H7 (cell line): ENCODE measurements at places on chromosomes 7 and 10. TPM values are rescaled to one million over a fixed set of nuclear protein-coding genes. Genes with fewer than 3 reads are reported as not detected.
A peak's percentile ranks its signal among the peaks of the same experiment; 100 is the strongest.

Gene ZNF365
- not detected in 2 replicates for total RNA-seq

Gene TRIM74
- not detected in 2 replicates for total RNA-seq

Gene AMZ1
- 0.07 TPM in 1 of 2 replicates, not detected in the other for total RNA-seq

Gene CYP26C1
- 0.26 and 0.28 TPM in 2 replicates for total RNA-seq

Gene PSTK
- total RNA-seq = 6.1 and 7.8 TPM in 2 replicates

Gene UCN3
- total RNA-seq = not detected in 2 replicates

Gene GCC1
- total RNA-seq = 8.9 and 9.6 TPM in 2 replicates

Gene LEP
- not detected in 2 replicates for total RNA-seq

Gene VSTM4
- total RNA-seq = 0.31 and 0.44 TPM in 2 replicates

Gene ASIC3
- 1.4 and 1.6 TPM in 2 replicates for total RNA-seq

Gene AKR1C2
- 0.11 TPM in 1 of 2 replicates, not detected in the other for total RNA-seq

GRCh38 chr10:66837990-66838389 lies 87.8 kb upstream of the LRRTM3 start:
- DNase-seq = no peak

DNA sequence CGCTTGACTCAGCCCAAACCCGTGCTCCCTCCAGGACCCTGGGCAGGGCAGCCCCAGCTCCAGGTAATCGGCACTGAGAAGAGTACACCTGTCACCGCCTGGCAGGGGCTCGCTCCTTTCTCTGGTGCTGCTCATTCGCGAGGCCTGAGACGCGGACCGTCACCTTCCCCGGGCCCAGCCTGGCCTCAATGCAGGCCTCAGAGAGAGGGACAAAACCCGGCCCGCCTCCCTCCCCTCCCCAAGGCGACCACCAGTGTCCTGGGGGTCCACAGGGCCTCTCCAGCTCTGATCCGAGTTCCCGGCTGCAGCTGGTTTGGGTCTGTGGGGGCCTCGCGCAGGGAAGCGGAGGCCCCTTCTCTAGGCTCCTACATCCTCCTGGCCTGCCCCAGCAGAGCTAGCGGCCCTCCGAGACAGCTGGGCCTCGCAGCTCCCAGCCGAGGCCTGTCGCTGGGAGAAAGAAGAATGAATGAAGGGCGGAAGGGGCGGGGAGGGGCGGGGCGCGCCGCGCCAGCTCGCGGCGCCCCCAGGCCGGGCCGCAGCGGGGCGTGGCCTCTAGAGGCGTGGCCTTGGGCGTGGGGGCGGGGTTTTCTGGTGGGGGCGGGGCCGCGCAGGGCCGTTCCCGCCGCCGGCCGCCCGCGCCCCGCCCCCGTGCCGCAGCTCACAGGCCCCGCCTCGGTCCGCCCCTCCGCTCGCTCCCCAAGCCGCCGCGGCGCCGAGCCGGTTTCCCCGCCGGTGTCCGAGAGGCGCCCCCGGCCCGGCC lies at the start of gene LIMK1:
TSS of gene LIMK1 (plus strand) at position 688 of the 760 bp plus-strand sequence. CDS start 187 bp downstream, outside the sequence.
- peak; percentile 99 for DNase-seq

GRCh38 chr10:14423111-14423744 lies 92.5 kb upstream of the FRMD4A start:
- no peak for DNase-seq

DNA sequence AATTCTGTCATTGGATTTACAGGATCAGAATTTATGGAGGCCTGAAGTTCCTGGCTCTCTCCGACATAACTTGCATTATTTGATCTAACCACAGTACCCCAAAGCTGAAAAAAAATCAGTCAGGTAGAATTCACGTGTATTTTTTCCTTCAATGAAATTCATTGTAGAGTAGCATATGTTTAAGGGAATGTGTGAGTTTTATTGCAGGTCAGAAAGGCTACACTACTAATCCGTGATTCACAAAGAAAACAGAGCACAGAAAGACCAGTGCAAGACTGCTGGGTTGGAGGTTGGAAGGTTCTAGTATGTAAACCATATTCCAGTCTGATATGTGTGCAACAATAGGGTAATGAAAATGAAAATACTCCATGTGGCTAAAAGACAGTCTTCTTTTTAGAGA lies 247.0 kb upstream of the FERD3L start:
- DNase-seq = no peak

DNA sequence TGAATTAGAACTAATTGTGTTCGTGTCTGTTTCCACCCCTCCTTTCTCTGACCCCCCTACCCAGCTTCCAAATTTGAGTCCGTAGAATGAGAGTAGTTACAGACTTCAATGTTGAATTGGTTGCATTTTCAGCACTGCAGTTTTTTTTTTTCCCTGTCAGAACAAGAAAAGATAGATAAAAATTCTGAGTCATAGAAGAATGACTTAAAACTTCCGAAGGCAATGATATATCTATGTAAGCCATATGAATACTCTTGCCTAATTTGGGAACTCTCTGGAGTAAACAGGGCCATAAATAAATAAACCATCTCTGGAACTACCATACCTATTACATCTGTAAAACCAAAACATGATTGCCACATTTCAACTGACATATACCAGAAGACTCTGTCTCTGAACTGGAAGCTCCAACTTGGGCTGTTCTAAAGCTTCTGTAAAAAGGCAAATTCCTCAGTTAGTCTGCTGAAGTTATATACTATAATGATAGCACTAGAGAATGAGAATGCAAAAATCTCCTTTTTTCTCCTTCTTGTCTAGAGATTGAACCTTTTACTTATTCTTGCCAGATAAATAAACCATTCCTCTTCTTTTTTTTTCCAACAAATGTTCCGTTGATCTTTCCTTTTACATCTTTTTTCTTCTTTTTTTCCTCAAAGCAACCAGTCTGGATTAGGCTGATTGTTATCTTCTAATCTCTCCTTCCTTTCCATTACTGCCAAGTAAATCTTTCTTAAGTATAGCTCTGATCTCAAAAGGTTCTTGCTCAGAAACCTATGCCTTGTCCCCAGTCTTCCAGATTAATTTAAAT lies 23.5 kb downstream of the VCL start:
- DNase-seq = no peak

- DNase-seq = no peak
Measured at GRCh38 chr7:47738563-47739166, 156.8 kb upstream of the TNS3 start.

GRCh38 chr10:29470843-29471543 lies 163.8 kb downstream of the SVIL start:
- DNase-seq = no peak

GRCh38 chr10:33863352-33863751 lies 528.9 kb upstream of the NRP1 start:
- no peak for DNase-seq

DNA sequence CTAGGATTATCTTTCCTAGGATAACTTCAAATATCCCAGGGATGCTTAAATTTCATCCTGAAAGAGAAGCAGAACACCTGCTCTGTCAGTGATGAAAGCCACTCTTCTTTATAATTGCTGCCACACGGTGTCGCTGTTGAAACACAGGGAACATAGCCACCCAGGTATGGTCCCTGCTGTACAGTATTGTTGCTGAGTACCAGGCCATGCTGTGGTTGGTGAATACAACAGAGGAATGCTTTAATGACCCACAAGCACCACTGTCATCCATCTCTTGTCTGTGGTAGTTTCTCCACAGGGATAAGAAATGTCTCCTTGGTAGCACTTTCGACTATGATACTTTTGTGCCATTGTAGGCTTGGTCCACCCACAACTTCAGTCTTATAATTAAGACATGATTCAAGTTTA lies 70.6 kb upstream of the STARD3NL start:
- peak; percentile 33 for DNase-seq

DNA sequence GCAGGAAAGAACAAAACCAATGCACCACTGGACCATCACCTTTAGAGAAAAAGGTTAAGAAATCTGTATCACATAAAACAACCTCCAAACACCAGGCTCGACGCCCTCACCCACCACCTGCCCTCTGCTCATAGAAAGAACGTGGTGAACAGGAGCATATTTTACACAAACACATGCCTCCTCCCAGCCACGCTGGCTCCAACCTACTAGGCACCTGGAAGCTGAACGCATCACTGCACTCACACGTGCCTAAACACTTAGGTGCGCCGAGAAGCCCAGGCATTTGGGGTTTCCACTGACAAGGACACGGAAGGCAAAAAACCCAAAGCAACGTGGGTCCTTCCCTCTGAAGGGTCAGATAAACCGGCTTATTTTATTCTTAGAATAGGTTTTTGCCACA lies 56.0 kb downstream of the PTPRN2 start:
- peak; percentile 31 for DNase-seq

DNA sequence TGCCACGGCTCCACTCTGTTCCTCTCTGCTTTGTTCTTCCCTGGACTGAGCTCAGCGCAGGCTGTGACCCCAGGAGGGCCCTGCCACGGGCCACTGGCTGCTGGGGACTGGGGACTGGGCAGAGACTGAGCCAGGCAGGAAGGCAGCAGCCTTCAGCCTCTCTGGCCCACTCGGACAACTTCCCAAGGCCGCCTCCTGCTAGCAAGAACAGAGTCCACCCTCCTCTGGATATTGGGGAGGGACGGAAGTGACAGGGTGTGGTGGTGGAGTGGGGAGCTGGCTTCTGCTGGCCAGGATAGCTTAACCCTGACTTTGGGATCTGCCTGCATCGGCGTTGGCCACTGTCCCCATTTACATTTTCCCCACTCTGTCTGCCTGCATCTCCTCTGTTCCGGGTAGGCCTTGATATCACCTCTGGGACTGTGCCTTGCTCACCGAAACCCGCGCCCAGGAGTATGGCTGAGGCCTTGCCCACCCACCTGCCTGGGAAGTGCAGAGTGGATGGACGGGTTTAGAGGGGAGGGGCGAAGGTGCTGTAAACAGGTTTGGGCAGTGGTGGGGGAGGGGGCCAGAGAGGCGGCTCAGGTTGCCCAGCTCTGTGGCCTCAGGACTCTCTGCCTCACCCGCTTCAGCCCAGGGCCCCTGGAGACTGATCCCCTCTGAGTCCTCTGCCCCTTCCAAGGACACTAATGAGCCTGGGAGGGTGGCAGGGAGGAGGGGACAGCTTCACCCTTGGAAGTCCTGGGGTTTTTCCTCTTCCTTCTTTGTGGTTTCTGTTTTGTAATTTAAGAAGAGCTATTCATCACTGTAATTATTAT lies 1.2 kb downstream of the CLDN4 start:
- peak; percentile 93 for DNase-seq

DNA sequence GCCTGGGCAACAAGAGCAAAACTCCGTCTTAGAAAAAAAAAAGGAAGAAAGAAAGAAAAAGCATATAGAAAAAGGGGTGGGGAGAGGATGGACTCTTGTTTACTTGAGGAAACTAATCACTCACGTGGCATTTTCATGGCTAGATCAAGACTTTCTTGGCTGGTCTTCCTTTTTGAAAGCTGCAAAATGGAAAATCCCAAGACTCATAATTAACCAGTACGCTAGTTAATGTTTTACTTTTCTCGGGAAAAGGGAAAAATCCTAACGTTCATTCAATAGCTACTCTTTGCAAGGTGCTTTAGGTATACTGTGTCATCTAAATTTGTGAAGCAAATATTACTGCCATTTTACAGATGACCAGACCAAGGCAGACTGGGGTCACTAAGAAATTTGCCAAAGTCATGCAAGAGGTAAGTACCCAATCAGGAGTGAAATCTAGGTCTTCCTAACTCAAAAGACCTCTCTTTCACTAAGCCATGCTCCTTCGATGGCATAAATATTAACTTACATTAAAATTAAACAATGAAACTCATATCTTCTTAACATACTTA lies 24.4 kb downstream of the NAPEPLD start:
- DNase-seq = no peak

DNA sequence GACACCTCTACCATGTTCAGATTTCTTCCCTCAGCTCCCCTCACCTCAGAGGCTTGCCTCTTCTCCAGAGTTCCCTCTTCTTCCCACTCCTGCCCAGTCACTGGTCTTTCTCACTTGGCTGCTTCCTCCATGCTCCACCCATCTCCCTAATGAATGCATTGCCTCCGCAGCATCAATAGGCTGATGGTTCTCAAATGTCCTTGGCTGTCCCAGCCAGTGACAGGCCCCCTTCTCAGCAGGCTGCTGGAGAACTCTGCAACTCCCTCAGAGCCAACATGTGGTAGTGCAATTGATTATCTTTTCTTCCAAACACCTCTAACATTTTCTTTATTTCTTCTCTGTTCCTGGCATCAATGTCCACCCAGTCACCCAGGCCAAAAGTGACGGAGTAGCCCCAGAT lies 218.2 kb downstream of the RELN start:
- DNase-seq = no peak

GRCh38 chr10:3658766-3659165 lies 126.2 kb downstream of the KLF6 start:
- no peak for DNase-seq

DNA sequence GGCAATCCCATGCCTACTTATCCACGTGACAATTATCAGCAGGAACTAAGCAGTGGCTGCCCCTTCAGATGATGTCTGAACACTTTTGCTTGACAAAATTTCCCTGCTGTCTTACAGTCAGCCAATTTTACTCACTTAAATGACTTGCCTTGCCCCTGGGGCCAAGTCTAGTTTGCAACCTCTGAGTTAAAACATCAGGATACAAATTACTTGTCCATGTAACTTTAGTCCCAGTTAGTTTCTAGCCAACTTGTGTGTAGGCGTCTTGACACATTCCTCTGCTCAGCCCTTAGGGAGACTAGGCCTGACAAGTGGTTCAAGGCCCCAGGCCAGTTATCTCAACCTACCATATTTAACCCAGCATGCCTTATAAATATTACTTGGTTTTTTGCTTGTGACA lies 11.6 kb upstream of the TYSND1 start:
- no peak for DNase-seq

DNA sequence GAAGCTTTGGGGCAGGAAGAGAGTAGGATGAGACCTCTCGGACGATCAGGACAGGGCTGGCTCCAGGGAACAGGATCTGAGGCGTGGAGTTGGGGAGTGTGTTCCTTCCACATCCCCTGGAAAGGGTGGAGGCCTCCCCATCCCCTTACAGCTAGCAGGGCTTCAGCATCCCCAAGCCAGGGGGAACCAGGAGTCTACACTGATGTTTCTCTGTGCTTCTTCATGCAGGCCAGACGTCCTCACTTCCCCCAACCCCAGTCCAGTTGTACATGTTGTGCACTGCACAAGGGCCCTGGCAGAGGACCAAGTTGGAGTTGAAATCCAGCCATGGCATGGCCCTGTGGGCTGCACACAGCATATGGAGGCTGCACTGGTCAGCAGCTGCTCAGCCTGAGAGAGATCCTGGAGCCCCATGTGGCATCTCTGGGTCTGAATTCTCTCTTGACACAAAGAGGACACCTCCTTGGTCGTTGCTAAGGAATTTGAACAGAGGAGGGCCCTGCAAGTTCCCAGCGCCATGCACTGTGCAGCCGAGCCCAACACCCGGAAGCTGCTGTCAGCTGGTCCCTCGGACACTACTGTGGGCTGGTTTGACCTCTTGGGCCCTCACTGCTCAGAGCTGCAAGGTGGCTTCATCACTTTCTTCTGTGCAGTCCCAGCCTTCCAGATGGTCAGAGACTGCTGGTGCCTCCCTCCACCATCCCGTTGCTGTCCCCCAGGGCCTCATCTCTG lies 181.1 kb downstream of the DNAJB6 start:
- DNase-seq = no peak

DNA sequence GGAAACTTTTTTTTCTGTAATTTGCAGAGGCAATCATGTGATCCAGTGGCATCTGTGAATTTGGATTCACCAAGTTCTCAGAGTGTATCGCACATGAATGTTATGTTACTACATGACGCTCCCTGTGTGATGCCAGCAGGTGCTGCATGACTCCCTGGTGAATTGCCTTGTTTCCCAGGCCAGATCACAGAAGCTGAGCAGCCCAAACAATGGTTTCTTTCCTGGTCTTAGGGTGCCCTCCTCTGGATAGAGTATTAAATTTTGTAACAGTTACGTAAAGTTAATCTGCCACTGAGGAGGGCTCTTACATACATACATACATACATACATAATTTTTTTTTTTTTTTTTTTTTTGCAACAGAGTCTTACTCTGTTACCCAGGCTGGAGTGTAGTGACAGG lies 3.6 kb downstream of the ZSCAN21 start:
- peak; percentile 78 for DNase-seq

GRCh38 chr10:29748109-29748650 lies 113.4 kb upstream of the SVIL start:
- no peak for DNase-seq

GRCh38 chr10:46323176-46323575 lies 36.4 kb downstream of the ANTXRL start:
- DNase-seq = no peak
